T-helper 9 cell (primary cell): ENCODE measurements at places on chromosomes 16 and 17.
A peak's percentile ranks its signal among the peaks of the same experiment; 100 is the strongest.

- DNase-seq: no peak
Measured at GRCh38 chr16:22285080-22285479, 12.1 kb upstream of the POLR3E start.

DNA sequence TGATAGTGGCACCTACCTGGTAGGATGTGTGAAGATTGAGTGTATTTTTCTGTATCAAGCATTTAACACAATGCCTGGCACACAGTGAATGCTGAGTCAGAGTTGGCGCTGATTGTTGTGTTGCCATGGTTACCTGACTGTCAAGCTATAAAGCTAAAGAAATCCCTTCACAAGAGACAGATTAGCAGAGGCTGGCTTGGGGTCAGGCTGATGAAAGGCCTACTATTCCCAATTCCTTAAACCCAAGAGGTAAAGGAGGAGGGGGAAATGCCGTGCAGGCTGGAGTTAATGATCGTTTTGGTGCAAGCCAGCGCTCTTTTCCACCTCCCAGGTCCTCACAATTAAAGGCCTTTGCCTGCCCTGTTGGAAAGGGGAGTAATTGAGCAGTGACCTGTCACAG lies 5.9 kb downstream of the CLEC19A start:
- DNase-seq: no peak

DNA sequence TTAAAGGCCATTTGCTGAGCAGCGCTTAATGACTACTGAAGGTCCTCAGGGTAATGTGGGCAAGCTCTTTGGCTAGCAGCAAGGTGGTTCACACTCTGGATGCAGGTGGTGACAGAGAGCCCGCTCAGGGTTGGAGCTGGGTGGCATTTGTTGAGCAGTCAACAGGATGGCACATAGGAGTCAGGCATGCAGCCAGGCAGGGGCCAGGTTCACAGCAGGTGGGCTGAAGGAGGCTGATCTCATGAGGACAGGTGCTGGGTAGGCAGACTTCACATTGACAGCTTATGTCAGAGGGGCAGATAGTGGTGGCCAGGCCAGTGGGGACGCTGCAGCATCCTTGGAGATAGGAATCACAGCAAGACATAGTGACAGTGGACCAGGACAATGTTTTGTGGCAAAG lies 4.5 kb downstream of the KRTAP3-1 start:
- no peak for DNase-seq

- DNase-seq: no peak
Measured at GRCh38 chr16:12225806-12226465, 249.4 kb downstream of the SNX29 start.

- DNase-seq: no peak
Measured at GRCh38 chr16:67518676-67519075, 10.0 kb upstream of the RIPOR1 start.

DNA sequence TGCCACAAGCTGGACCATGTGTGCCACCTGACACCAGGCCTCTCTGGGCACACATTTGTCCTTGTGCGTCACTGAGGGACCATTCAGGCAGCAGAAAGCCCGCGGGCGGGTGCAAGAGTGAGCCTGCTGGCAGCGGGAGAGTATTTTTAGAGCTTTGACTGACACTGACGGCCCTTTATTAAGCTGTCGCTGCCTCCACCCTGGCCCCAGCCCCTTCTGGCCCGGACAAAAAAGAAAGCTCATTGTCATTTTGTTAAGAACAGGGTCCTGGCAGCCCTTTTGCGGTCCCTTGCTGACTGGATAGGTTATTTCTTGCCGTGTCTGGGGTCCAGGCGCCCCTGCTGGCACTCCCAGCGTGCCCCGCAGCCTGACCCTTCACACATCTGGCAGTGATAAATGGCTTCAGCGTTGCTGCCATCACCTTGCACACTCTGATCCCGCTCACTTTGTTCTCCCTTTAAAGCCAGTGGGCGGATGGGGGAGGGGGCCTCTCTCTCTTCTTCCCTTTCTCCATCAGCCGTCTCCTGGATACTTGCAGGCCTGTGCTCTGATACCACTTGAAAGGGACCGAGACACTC lies 78.4 kb upstream of the NKD1 start:
- no peak for DNase-seq

DNA sequence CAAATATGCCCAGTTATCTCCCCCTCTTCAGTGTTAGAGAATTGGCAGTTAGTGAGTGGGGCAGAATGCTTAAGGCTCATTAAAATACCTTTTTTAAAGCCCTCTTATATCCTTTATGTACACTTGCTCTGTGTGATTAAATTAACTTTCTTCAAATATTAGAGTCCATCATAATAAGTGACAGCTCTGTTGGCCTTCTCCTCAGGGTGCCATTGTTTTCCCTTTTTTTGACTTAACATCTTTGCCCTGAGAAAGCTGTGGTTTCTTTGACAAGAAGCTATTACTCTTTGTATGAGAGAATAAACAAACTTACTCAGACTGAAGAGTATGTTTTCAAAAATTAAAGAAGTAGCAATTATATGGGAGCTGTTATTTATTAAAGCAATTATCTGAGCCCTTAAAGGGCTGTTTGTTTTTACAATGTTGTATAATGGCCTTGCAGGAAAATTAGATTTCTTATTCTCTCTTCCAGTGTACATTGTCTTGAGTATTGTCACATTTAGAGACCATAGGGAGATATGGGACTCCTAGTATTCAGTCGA lies 13.4 kb downstream of the RBBP6 start:
- DNase-seq: no peak

- DNase-seq: no peak
Measured at GRCh38 chr16:80018466-80018865, 417.9 kb upstream of the MAF start.

DNA sequence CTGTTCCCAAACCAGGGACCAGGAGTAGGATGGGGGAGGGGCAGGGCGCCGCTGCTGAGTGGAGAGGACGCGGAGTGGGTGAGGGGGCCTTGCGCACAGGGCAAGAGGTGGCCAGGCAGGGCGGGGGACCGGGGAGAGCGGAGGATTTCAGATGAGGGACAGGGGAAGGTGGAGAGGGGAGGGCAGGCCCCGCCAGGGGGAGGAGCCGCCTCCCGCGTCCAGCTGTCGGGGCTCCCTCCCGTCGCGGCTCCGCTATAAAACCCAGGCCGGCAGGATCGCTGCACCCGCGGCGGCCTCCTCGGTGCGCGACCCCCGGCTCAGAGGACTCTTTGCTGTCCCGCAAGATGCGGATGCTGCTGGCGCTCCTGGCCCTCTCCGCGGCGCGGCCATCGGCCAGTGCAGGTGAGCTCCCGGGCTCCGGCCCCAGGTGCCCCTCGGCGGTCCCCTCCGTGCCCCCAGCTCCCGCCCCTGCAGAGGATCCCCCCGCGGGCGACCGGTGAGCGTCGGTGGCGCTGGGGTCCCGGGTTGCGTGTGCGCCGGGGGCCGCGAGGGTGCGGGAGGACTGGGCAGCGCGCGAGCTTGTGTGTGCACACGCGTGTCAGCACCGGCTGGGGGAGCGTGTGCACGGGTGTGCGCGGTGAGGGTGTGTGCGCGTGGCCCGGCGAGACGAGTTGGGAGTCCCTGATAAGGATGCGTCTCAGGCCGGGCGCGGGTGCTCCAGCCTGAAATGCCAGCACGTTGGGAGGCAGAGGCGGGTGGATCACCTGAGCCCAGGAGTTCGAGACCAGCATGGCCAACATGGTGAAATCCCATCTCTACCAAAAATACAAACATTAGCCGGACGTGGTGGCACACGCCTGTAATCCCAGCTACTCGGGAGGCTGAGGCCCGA lies at the start of gene CA4:
CA4 (plus strand) TSS at position 283 of the 892 bp plus-strand sequence; CDS start at position 345, 62 bp downstream.
- DNase-seq: no peak

GRCh38 chr17:20073055-20073979 lies 64.2 kb downstream of the SPECC1 start:
- DNase-seq: peak; percentile 12
